ENCODE measurements at places on chromosomes 1 and 21.

DNA sequence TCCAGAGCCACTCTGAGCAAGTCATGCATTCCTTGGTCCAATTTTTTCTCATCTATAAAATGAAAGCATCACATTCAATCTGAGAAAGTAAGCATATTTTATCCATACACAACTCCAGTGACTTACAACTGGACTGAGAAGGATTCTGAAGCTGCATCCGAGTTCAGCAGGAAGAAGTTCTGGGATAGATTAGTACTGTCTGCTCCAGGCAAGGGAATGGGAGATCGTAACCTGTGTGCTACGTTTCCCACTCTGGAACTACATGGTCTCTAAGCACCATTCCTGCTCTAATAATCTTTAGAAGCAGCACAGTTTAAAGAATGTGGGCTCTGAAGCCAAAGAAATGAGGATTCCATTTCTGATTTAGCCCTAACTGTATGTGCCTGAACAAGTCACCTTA lies 79.4 kb downstream of the LACTBL1 start:
- no peak for DNase-seq

DNA sequence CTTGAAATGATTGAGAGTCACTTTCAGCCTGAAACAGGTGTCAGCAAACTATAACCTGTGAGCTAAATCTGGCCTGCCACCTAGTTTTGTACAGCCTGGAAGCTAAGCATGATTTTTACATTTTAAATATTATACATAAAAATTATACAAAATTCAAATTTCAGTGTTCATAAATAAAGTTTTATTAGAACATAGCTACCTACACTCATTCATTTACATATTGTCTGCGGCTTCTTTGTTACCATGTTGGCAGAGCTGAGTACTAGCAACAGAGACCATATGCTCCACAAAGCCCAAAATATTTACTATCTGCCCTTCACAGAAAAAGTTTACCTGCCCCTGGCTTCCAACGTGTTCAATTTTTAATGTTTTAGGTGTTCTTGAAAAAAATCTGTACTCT lies 8.0 kb upstream of the C1orf162 start:
- DNase-seq: no peak

DNA sequence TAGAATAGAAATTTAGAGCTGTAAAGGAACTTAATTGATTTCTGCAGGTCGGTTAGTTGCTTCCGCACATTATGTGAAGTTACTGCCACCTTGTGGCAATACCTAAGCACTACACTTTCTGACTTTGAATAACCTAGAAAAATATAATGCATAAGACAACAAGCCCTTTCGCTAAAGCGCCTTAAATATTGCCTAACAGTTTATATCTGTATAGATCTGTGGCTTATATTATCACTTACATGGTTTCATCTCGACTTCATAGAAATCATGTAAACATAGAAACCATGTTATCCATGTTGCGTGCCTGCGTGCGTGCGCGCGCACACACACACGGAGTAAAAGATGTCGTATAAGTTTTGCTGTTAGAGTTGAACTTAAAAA lies 10.9 kb upstream of the IFI16 start:
- DNase-seq: peak; percentile 37

DNA sequence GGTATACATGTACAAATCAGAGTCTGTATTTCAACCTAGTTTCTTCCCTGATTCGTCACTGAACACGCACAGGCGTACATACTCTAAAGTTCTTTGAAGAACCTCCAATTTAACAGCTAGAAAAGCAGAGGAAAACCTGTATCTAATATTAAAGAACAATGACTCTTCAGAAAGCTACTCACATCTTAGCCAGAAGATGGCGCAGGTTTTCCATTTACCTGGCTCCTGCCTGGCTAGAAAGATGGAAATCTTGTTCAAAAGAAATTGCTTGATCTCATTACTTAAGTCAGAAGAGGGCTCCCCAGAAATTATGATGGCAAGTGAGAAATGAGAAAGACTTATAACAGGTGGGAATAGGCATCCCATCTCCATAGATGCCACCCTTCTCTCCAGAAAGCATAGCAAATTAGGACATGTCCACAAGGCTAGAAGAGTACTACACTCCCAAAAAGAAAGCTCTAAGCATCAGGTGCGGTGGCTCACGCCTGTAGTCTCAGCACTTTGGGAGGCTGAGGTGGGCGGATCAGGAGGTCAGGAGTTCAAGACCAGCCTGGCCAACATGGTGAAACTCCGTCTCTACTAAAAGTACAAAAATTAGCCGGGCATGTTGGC lies 19.0 kb upstream of the L1TD1 start:
- peak; percentile 48 for DNase-seq

- DNase-seq: no peak
These were observed 1.7 kb upstream of the RASAL2 start for GRCh38 chr1:178091986-178092745.

GRCh38 chr21:15254111-15254510 lies 189.3 kb upstream of the NRIP1 start:
- DNase-seq: no peak

DNA sequence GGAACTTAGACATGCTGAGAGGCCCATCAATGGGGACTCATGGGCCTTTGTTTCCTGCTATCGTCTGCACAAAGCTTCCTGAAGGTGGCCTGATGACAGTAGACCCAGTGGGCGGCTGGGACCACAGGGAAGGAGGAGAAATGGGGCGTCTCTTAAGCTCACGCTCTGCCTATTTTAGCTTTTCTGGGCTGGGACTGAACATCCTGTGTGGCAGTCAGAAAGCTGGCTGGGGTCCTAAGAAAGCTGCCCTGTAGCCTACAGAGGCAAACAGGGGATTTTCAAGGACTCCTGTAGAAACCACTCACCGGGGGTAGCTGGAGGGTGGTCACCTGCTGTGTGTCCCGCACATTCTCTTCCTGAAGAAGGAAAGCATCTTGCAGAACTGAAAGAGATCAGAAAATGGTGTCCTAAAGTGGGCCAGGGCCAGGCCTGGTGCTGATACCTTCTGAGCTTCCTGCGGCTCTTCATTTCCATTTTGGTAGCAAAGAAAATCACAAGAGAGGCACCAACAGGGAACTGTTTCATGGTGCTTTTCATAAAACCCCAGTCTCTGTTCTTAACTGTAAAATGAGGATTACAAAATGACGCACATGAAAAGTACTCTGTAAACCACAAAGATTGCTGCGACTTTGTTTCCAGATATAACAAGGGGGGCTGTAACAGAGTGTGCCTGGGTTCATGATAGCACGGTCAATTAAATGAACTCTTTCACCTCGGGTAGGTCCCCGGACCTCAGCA lies 8.6 kb downstream of the ZNF496 start:
- no peak for DNase-seq

DNA sequence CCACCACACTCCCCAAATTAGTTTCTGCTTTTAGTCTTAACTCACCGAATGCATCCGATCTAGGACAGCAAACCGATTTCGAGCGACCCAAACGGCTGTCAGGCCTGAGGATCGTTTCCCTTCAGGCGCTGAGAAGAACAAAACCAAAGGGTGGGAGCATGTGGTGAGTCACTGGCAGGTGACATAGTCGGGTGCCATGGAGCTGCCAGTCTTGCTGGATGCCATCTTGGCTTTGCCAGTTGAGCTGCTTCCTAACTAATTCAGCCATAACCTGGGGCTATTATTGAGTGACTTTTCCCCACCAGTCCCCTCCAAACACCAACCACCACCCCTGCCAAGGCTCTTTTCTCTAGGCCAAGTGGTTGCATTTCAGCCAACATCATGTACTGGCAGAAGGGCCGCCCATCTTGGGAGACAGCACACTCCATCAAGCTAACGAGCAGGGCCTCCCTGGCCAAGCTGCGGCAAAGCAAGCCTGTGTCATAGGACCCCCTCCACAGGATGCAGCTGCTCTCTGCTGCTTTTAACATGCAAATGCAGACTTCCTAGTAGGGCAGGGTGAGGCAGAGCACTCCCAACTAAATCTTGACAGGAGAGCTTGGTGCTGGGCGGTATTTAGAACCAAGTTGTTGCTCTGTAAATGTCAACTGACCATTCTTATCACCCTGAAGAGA lies 22.3 kb upstream of the PEX19 start:
- no peak for DNase-seq

- no peak for DNase-seq
These were observed 864 bp upstream of the CCDC24 start for GRCh38 chr1:43990271-43991199.

GRCh38 chr1:11982010-11982392 lies 1.8 kb downstream of the MFN2 start:
- DNase-seq: no peak

DNA sequence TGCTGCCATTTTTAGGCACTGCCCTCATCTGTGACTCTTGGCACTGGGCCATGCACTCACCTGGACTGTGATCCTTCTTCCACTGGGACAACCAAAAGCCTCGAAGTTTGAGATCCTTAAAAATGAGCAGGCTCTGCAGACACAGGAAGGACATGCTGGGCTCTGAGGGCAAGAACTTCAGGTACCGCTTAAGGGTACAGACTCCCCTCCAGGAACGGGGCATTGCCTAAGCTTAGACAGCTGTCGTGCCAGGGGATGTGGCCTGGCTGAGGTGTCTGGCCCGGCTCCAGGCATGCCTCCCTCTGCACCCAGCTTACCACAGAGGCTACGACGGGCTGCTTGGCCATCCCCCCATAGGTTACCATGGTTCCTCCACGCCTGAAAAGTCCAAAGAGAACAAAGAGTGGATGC lies 14.2 kb upstream of the SRSF4 start:
- DNase-seq: peak; percentile 85

GRCh38 chr1:204151552-204152309 lies at the start of gene ETNK2:
Gene ETNK2, minus strand, starts transcription at chr1:204152044. Its CDS starts 192 bp downstream, at chr1:204151852.
- peak; percentile 43 for DNase-seq

DNA sequence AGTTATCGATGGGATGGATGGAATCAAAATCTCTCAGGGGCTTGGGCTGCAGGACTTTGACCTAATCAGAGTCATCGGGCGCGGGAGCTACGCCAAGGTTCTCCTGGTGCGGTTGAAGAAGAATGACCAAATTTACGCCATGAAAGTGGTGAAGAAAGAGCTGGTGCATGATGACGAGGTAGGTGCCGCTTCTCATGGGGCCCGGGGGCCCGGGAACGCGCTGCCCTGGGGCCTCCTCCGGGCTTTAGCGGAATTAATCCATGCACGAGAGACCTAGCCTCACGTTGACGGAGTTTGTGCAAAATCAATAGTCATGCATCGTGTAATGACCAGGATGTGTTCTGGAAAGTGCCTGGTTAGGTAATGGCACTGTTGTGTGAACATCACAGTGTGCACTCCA lies 43.8 kb downstream of the FAAP20 start:
- no peak for DNase-seq

DNA sequence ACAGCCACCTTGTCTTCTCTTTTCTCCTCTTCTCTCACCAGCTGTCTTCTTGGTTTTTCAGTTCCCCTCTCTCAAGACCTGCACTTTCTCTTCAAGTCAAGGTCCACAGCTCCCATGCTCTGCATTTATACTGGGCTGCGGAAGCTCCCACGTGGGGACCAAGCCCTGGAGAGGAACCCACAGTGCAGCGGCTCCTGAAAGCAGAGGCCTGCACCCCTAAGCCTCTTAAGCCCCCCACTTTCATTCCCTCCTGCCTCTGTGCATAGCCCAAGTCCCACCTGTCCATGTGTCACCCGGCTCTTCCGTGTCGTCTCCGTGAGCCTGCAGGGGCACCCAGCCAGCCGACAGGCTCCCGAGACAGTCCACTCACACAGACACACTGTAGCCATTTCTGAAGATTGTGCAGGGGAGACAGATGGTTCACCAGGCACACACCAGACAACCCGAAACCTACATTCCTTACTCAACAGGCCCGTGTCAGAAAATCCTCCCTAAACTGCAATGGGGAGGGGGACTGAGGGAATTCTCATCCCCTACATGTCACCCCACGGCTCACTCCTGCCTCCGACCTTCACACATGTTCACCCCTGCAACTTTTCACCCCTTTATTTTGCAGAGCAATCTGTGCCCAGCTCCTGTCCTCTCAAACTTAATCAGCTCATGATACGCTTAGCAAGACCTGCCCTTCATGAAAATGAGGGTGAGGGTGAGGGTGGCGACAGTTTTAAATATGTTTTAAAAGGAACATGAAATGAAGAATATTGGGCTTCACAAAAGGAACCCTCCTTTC lies 6.3 kb downstream of the MX2 start:
- no peak for DNase-seq

- peak; percentile 95 for DNase-seq
These were observed 113.9 kb downstream of the DSCAM start for GRCh38 chr21:40733024-40733397.

GRCh38 chr1:17451731-17452130 lies 12.3 kb upstream of the RCC2 start:
- DNase-seq: no peak

DNA sequence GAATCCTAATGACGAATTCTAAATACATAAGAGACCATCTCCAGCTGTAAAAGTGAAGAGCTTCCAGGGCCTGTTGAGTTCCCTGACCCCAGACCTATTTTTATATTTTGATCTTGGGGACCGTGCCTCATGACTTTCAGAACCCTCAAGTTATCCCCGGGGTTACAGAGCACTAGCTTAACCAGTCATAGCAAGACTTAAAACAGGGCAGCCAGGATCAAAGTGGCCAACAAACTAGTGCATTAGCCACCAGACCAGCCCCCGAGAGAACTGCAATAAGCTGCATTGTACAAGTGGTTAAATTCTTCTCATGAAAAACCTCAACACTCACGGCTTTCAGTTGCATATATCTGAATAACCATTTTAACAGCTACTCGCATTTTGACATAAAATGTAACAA lies 183.0 kb downstream of the BARHL2 start:
- DNase-seq: no peak

- no peak for DNase-seq
These were observed 37.3 kb upstream of the SYT14 start for GRCh38 chr1:209900734-209901133.

DNA sequence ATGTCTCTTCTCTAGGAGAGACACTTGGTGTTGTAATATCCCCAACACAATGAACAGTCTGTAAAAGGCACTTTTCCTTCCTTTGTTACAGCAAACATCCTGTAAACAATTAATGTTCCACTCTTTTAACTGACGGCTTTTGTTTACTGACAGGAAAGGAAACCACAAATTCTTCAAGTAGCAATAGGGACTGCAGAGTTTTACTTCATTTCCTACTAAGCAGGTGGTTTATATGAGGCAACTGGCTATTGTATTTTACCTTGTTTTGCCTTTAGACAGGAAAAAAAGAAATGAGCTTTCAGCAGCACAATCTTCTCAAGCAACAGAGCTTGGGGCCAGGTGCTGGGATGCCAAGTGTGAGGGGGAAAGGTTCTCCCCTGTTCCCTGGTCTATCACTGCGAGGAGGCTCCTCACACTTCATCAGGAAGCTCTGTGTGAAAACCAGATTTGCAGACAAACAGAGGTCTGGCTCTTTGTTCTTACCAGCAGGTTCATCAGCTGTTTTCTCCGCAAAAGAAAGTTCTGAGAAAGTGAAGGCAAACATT lies 51.2 kb downstream of the SIPA1L2 start:
- peak; percentile 81 for DNase-seq

DNA sequence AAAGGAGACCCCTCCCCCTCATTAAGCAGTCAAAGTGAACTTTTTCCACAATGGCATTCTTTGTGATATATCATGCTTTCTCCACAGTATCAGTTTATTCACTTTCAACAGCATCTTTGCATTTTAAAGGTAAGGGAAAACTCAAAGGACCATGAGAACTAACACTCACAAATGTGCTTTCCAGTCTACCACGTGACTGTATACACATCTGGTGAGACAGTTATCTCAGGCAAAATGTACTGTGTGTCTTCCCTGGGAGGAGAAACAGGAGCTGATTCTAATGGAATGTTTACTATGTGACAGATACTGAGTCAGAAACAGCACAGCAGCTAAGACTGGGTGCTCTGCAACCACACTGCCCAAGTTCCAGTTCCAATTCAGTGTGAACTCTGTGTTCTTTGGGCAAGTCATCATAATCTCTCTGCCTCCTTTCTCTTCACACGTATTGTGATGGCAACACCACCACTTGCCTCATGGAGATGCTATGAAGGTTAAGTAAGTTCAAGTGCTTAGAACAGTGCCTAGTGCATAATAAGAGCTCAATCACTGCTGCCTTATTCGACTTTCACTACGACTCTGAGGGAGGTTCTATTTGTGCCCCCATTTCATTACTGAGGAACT lies 79.0 kb downstream of the SLC45A1 start:
- no peak for DNase-seq
